ENCODE measurements at places on chromosomes 4 and X.

GRCh38 chrX:71636438-71637252 lies 18.3 kb upstream of the CXCR3 start:
- no peak for DNase-seq

- DNase-seq: peak; percentile 59
Measured at GRCh38 chr4:18020671-18021469, 685 bp downstream of the LCORL start.

DNA sequence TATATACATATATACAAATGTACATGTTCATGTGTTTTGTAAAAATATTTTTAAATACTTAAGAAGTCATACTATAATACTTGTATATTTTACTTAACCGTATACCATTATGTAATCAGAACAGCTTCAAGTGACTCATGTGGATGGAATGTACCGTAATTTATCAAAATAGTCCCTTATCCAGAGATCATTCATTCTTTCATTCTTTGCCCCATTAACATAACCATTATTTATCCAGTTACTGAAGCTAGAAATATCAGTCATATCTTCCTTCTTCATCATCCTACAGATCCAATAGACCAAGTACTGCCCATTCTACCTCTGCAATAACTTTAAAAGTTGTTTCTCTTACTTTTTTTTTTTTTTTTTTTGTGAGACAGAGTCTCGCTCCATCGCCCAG lies 164.2 kb downstream of the MAB21L2 start:
- no peak for DNase-seq

DNA sequence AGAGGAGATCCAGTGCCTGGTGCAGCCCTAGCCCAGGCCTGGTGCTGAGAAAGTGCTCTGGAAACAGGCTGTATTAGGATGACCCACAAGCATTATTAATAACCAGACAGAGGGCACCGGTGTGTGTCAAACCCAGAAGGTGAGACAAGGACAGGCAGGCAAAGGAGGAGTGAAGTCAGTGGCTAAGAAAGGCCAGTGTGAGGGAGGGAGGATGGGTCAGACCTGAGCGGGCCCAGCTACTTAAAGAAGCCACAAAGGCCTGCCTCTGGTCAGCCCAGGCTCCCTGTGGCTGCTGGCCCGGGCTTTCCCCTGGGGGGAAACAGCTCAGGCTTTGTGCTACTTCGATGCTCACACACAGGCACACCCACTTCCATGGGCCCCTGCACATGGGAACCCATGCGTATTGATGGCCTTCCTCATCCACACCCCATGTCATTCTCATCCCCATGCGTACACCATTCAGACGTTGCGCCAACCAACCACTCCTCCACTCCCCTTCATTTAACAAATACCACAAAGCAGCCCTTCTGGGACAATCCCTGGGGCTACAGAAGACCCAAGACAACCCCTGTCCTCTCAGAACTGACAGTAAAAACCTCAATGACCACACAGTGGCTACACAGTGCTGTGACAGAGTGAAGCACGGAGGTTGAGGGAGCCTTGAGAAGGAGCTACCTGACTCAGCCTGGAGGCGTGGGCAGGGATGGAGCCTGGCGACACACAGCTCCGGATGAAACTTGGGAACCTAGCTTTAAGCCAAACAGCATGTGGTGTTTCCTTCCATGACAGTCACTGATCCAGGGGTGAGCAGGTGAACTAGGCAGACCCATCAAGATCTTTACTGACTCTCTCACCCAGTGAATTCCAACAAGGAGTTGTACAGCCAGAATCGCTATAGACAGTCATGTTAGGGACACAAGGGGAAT lies 24.9 kb upstream of the MTM1 start:
- no peak for DNase-seq

DNA sequence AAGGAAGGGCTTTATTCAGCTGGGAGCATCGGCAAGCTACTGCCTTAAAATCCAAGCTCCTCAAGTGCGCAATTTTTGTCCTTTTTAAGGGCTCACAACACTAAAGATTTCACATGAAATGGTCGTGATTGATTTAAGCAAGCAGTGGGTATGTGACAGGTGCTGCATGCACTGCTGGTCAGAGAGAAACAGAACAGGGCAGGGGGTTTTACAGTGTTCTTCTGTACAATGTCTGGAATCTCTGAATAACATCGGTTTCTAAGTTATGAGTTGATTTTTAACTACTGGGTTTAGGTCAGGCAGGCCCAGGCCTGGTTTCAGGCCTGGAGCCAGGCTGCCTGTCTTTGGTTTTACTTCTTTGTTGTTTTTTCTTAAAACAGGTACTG lies 6.0 kb downstream of the UGT2B17 start:
- DNase-seq: no peak

- DNase-seq: no peak
Measured at GRCh38 chr4:147370473-147370872, 110.4 kb upstream of the EDNRA start.

DNA sequence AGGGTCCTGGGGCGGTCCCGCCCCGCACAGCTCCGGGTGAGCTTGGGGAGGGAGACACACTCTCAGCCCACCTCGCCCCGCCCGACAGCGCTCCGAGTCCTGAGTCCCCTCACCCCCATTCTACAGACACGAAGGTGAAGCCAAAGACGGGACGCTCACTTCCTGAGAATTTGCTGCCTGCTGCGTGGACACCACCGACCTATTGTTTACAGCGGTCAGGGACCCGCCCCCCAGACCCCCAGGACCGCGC lies 796 bp upstream of the ZNF141 start:
- DNase-seq: peak; percentile 54

GRCh38 chrX:130575831-130576389 lies 174.1 kb downstream of the RBMX2 start:
- DNase-seq: no peak

DNA sequence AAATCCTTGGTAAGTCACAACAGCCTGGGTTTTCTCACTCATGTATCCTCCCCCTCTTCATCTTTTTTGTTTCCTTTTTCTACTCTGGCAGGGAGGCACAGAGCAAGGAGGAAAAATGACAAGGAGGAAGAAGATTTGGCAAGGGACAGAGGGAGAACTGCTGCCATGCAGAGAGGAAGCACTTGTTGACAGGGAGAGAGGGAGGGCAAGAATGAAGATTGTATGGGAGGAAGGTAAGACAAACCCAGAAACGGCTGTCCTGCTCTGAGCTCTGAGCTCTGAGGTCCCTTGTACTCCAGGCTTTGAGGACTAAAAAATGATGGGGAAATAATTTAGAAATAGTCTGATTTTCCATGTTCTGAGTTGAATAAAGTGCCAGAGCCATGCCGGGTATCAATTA lies 123.9 kb downstream of the DCHS2 start:
- no peak for DNase-seq

- no peak for DNase-seq
Measured at GRCh38 chr4:6250235-6250983, 19.2 kb upstream of the WFS1 start.

DNA sequence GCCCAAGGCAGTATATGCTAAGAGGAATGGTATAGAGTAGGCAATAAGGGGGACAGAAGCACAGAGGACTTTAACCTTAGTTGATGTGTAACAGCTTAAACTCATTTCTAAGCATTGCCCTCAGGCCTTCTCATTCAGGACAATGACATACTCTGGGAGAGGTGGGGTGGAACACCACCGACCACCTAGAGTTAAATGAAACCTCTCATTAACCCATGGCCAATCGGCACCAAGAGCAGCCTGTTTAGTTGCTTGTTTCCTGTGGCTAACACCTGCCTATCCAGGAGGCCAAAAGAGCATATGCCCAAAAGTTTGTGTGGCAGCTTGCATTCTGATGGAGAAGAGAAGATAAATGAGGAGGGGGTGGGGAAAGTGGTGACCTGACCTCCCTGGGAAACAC lies 88.7 kb upstream of the PLAC1 start:
- no peak for DNase-seq

- DNase-seq: no peak
Measured at GRCh38 chrX:70016513-70016912, 33.2 kb downstream of the AWAT2 start.

DNA sequence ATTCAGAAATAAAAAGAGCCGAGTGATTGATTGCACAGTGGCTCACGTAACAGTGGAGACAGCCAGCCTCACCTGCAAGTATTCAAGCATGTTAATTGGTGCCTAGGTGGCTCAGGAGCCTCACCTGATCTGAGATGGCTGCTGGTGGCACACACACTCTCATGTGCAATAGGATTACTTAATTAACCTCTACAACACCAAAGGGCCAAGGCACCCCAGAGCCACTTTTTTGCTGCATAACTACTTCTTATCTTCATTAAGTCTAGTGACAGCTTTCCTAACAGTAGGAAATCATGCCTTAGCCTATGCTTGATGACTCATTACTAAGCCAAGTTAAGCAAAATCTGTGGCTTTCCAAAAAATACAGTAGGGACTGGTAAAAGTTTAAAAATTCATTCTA lies 117.3 kb upstream of the NOCT start:
- no peak for DNase-seq

GRCh38 chr4:15400226-15400625 lies 27.6 kb upstream of the C1QTNF7 start:
- no peak for DNase-seq

- DNase-seq: no peak
Measured at GRCh38 chr4:157425897-157426296, 205.4 kb downstream of the GRIA2 start.

- DNase-seq: no peak
Measured at GRCh38 chr4:92333016-92333415, 29.2 kb downstream of the GRID2 start.

DNA sequence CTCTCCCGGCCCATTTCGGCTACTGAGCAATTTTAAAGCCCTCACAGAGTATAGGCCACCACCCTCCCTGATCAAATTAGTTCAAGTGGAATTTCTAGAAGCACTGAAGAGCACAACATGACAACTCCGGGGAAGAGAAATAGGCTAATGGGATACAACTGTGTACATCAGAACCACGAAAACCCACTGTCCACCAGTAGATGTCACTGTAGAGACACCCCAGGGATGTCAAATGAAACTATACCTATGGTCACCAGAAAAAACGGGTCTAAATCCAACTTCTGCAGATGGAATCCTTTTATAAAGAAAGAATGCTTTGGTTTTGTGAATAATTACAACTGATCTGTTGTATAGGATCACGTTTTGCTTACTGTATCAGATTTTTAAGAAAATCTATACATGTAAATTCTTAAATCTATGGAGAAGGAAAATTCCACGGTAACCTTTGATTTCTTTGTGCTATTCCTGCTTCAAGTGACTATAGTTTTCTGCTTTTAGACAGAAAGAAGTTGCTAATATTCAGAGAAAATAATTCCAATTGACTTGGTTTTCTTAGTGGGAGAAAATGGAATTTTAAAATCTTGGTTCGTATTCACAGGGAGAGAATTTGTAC lies 29.5 kb upstream of the MAP3K15 start:
- no peak for DNase-seq

DNA sequence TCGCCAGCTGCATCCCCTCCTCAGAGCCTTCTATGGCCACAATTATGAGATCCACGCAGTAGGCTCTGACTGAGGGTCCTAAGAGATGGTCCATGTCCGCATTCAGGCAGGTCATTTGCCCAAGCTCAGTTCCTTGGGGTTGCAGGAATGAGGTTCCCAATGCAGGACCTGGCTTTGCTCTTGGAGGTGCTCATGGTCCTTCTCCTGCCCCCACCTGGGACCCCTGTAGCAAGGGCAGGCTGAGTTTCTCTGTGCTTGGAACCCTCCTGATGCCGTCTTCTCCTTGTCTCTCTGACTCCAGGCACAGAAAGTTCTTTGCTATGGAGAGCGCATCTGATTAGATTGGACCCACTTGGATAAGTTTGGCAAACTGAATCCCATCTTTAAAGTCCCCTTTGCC lies 16.5 kb upstream of the SHOX start:
- DNase-seq: no peak

DNA sequence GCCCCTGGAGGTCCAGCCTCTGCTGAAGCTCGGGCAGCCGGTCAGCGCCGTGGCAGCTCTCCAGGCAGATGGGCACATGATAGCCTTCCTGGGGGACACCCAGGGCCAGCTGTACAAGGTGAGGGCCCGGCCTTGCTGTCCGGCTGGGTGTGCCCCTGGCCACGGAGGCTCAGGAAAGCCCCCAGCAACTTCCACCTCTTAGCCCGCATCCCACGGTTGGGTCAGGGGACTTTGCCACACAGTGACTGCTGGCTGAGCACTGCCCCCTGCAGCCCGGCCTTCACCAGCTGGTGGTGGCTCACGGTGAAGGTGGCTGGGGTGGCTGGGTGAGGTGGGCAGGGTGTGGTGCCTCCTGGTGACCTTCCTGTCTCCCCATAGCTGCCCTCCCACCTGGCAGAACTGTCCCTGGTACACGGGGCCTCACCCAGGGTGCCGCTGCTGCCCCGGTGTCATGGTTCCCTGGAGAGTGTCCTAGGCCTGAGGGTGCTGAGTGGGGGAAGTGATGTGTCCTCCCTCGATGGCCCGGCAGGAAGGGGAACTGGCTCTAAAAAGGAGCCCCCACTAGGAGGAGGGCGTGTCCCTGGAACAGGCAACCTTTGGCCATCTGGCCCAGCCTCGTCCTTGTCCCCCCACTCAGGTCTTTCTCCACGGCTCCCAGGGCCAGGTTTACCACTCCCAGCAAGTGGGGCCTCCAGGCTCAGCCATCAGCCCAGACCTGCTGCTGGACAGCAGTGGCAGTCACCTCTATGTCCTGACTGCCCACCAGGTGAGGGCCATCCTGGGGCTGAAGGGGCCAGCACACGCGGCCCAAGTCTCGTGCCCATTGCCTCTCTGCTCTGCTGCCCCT lies 4.5 kb downstream of the PLXNB3 start:
- DNase-seq: no peak

DNA sequence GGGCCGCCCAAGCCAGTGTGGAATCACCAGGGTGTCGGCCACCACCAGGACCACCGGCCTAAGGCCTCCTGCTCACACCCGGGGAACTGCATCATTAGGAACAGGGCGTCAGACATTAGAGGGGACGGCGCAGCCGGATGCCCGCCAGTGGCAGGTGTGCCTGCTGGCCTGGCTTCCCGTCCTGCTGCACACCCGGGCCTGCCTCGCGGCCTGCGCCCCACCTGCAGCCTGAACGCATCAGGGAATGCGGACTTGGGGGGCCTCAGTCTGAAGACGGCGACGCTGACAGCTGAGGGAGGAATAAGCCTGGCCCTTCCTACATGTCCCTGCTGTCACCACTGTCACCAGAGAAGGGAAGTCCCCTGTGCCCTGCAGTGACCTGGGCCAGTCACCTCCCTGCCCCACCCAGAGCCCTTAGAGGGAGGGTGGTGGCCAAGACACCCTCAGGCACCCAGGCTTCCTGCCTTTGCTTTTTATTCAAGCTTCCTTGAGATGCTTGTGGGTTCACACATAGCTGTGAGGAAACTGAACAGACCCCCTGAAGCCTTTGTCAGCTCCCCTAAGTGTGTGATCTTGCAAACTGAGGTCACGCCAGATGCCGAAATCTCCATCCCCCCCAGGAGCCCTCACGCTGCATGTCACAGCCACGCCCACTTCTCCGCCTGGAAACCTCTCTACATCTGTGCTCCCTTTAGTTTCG lies 3.2 kb downstream of the DGKQ start:
- no peak for DNase-seq

DNA sequence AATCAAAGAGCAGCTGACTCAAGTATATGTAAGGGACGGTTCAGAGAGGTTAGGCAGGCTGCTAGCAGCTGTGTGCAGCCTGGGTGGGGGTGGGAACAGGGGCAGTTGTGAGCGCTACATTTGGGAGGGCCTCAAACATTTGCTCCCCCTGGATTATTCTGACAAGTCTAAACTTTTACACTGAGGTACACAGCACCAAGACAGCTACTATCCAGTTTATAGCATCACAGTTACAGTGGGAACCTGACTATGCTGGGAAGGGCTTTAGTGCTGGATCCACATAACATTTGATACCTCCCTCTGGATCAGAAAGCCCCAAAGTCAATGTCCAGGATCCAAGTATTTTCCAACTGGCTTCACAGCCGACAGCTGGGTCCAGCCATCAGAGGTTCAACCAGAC lies 55.8 kb upstream of the GIMD1 start:
- no peak for DNase-seq

Data from ureter (tissue), 1 donor.